Stimulated activated CD4-positive, alpha-beta T cell treated with anti-CD3 and anti-CD28 coated beads, Interleukin-4, amount 100 ng/mL, for 48 hours (primary cell): ENCODE measurements at places on chromosomes 3 and 15.

- DNase-seq, result no peak
Observed at GRCh38 chr3:46705751-46706552, 4.8 kb downstream of the TMIE start.

GRCh38 chr3:146300768-146301167, 49.9 kb upstream of the PLSCR4 start:
- no peak for DNase-seq

DNA sequence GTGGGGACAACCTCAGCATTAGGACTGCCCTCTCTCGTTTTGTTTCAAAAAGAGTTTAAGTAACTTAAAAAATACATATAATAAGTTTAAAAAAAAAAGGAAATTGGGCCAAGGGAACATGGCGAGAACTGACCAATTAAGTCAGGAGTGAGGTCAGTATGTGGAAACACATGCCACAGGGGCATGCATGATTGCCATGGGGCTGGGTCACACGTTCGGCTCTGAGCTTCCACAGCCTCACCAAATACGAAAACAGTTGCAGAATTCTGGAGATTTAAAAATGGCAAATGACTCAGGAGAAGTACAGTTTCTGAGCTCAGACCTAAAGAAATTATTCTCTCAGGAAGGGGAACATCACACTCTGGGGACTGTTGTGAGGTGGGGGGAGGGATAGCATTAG, 24.1 kb downstream of the PDE8A start:
- DNase-seq, result no peak

GRCh38 chr15:55685286-55685685, 57.7 kb downstream of the PRTG start:
- DNase-seq, result no peak

DNA sequence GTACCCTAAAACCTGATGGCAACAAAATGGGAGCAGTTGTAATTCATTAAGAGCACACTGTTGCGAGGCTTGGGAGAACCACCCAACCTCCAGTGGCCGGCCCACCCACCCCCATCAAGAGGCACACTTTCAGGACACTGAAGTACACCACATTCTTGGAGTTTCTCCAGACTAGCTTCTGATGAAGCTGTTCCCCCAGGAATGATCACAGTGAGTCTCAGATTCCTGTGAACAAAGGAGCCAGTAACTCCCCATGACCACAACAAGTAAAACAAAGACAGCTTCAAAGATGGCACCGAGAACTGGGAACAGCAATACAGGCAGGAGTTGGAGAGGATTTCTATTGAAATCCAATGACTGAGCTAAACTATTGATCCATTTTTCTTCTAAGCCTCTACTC, 126.0 kb downstream of the ST8SIA2 start:
- DNase-seq, result no peak

DNA sequence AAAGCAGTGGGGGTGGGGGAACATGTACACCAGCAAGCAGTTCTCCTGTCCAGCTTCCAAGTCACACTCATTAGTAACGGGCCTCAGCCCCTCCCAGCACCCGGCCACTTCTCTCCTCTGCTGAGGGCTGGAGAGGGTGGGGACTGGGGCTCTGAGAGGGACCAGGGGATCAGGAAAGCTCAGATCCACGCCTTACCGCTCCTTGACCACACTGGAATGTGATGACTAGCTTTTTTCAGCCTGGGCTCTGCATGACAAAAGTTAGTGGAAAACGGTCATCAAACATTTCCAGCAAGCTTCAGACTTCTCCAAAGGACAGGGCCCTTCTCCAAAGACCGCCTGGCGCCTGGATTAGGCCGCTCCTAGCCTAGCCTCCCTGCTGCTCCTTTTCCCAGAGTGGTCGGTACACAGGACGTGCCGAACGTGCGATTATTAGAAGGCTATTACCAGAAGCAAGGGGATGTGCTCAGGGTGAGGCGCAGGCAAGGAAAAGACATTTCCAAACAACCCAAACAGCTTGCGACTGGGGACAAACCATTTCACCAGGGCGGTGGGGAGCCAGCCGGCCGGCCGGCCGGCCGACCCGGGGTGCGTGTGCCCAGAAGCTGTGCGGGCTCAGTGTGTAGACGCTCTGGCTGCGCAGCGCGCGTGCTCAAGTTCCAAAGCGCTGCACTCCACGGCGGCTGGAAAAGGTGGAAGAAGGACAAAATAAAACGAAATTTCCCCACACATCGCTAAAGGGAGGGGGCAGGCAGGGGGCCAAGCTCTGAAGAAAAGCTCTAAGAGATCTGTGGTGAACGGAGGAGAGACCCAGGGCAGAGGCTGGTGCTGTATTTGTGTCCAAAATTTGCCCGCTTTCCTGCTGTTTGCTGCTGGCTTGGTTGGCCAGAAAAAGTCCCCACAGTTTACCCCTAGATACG, 51.0 kb upstream of the SSR3 start:
- no peak for DNase-seq

- no peak for DNase-seq
Observed at GRCh38 chr15:67783303-67783702, 42.0 kb upstream of the SKOR1 start.

GRCh38 chr15:51349156-51349844, 7.8 kb downstream of the GLDN start:
- no peak for DNase-seq

GRCh38 chr3:117602058-117602644, 892.6 kb downstream of the TUSC7 start:
- DNase-seq, result no peak

- DNase-seq, result no peak
Observed at GRCh38 chr3:28226020-28226419, 15.4 kb upstream of the CMC1 start.

- DNase-seq, result peak; percentile 63
Observed at GRCh38 chr3:141875893-141876380, 506 bp upstream of the ATP1B3 start.

- DNase-seq, result no peak
Observed at GRCh38 chr15:85495544-85495943, 115.1 kb downstream of the AKAP13 start.

DNA sequence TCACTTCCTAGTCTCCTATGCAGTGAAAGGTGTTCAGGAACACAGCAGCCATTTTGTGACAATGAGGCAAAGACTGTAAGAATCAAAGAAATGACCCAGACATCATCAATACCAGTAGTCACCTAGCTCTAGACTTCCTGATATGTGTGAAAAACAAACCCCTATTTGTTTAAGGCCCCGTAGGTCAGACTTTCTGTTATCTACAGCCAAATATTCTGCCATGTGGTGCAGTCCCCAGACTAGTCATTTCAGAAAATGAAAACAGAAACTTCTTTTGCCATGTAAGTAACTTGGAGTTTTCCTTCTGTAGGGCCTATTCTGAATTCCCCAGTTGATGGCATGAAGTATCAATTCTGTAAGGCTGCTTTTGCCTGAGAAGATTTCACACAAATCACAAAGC, 181.7 kb upstream of the SNTN start:
- DNase-seq, result no peak

GRCh38 chr3:71258116-71258515, 325.4 kb downstream of the FOXP1 start:
- DNase-seq, result no peak

- DNase-seq, result no peak
Observed at GRCh38 chr3:94069194-94069813, 6.4 kb downstream of the NSUN3 start.

GRCh38 chr3:39276746-39277145, 3.1 kb downstream of the CX3CR1 start:
- no peak for DNase-seq

GRCh38 chr15:42037656-42038055, 16.8 kb upstream of the PLA2G4E start:
- no peak for DNase-seq

- DNase-seq, result no peak
Observed at GRCh38 chr15:52247461-52247860, 48.1 kb downstream of the MYO5C start.

GRCh38 chr15:74540161-74540760, 759 bp upstream of the ARID3B start:
- DNase-seq, result no peak

DNA sequence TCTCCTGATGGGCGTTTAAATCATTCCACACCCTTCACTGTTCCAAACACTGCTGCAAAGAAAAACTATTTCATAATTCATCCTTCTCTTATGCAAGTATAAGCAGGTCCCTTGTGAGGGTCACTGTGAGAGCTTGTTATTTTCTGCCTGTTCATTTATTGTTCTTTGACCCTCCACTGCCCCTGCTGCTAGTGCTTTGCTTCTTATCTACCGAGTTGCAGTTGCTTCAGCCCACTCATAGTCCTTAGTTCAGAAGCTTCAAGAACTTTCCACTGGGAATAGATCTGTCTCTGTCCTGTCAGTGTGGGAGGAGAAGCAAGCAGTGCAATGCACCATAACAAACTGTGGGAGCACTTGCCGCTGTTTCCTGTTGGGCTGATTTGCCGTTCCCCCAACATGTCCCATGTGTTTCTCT, 39.8 kb downstream of the RIOX2 start:
- DNase-seq, result no peak

GRCh38 chr15:64490598-64491259, 30.4 kb downstream of the ZNF609 start:
- no peak for DNase-seq

DNA sequence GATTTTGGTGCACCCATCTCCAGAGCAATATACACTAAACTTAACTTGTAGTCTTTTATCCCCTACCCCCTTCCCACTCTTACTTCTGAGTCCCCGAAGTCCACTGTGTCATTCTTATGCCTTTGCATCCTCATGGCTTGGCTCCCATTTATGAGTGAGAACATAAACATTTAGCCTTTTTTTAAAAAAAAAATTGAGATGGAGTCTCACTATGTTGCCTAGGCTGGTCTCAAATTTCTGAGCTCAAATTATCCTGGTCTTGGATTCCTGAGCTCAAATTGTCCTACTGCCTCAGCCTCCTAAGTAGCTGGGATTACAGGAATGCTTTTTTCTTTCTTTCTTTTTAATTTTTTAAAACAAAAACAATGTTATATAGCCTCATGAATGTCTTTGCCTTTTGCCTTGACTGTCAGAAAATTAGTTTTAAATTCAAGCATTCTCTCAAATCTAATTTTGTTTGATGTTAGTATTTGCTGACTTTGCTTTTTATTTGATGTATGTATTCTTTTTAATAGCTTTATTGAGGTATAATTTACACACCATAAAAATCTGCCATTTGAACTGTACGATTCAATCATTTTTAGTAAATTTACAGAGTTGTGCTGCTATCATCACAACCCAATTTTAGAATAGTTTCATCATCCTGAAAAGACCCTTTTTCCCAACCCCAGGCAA, 46.9 kb downstream of the NFKBIZ start:
- DNase-seq, result no peak

DNA sequence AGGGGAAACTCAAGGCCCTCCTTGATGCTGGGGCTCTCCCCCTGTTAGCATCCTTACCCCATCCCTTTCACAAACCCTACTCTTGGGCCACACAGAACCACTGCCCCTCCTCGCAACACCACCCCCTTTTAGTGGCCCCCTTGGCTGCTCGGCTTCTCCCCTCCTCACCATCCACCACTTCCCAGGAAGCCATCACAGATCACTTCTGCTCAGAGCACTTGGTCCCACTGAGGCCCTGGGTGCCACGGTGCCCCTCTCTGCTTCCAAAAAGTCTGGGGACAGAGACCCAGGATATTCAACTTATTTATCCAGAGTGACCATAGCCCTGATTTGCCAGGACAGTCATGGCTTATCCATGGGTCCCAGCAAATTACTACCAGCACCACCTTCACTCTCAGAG, 2.4 kb downstream of the RHCG start:
- no peak for DNase-seq

DNA sequence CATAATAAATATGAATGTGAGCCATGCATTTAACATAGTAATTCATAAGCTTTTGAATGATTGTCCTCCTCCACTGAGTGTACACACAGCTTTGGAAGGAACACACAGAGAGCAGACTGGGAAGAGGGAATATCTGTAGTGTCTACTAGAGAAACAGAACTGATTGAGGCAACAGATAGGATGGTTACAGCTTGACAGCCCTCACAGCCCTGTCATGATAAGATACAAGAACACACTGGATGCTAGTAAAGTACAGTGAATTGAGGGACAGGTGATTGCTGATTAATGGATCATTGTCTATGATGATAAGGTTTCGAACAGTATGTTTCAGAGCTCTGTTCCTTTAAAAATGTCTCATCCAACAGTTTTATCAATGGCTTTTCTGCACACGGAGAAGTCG, 383.4 kb upstream of the GBE1 start:
- no peak for DNase-seq

DNA sequence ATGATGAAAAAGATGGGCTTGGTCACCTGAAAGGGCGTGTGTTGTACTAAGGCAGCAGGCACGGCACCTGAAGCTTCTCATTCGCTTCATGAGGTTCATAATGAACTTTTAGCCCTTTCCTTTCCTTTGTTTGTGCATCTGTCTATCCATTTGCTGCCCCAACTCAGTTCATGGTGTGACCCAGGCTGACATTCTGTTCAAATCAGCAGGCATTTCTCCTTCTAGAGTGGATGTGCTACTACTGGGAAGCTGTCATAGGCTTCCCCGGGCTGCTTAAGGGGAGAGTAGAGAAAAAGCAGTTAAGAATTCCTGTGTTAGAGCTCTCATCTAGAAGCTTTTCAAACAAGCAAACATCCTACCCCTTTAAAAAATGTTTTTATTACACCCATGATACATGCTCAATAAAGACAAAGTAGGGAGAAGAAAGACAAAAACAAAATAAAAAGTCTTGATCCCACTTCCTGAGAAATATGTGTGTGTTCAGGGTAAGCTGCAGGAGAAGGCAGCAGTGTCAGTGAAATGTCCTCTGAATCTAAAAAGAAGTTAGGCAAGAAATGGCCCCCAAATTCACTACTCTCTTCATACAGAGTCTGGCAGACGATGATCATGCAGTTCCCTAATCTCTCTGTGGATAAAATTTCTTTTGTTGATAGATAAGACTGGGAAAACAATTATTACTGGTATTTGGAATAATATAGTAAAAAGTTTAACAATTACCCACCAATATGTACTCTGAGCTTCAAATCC, 136.9 kb upstream of the PFN2 start:
- DNase-seq, result no peak

- DNase-seq, result no peak
Observed at GRCh38 chr15:38549222-38549621, 15.4 kb downstream of the RASGRP1 start.

DNA sequence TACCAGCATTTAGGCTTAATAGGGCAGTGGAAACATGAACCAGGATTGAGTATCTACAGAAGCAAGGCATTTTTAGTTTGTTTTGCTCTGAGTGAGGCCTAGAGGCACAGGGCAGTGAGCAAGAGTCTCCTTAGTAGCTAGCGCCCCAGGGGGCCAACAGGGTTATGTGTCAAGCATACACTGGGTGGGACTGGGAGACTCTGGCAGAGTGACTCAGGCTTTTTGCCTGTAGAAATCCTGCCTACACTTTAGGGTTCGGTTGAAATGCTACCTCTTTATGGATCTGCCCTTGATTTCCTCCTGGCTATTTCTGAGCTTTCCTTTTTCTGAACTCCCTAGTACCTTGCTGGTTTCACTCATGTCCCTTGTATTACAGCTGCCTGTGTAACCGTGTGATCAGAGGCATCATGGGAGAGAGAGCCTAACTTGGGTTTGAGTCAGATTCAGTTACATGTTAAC, 72.2 kb downstream of the TOP2B start:
- no peak for DNase-seq
